ENCODE measurements at places on chromosomes 12 and 14.

DNA sequence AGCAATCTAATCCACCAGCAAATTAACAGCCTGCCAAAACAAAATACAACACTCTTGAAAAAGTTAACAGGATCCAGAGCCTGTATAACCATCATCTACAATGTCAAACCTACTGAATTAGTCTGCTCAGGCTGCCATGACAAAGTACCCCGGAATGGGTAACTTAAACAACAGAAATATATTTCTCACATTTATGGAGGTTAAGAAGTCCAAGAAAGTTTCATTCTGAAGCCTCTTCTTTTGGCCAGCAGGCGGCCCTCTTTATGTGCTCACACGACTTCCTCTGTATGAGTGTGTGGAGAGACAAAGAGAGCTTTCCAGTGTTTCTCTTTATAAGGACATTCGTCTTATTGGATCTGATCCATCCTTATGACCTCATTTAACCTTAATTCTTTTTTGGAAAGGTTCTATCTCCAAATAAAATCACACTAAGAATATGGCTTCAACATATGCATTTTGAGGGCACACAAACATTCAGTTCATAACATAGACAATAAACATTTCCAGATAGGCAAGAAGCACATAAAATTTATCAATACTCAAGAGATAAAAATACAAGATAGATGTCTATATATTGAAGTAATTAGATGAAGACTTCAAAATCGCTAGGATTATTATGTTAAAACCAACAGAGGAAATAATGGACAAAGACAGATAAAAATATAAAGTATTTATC lies 5.9 kb upstream of the RERG start:
- peak; percentile 55 for DNase-seq

- DNase-seq, result no peak
These were observed 26.8 kb upstream of the APOF start for GRCh38 chr12:56389412-56389811.

- no peak for DNase-seq
These were observed 115.9 kb downstream of the NTN4 start for GRCh38 chr12:95674631-95675030.

GRCh38 chr12:46825591-46826414 lies at the start of gene SLC38A4:
Gene SLC38A4, minus strand, starts transcription at chr12:46825997. Its CDS starts 32,926 bp downstream, at chr12:46793071.
- DNase-seq, result no peak

GRCh38 chr14:99349721-99350495 lies 77.9 kb upstream of the BCL11B start:
- no peak for DNase-seq

DNA sequence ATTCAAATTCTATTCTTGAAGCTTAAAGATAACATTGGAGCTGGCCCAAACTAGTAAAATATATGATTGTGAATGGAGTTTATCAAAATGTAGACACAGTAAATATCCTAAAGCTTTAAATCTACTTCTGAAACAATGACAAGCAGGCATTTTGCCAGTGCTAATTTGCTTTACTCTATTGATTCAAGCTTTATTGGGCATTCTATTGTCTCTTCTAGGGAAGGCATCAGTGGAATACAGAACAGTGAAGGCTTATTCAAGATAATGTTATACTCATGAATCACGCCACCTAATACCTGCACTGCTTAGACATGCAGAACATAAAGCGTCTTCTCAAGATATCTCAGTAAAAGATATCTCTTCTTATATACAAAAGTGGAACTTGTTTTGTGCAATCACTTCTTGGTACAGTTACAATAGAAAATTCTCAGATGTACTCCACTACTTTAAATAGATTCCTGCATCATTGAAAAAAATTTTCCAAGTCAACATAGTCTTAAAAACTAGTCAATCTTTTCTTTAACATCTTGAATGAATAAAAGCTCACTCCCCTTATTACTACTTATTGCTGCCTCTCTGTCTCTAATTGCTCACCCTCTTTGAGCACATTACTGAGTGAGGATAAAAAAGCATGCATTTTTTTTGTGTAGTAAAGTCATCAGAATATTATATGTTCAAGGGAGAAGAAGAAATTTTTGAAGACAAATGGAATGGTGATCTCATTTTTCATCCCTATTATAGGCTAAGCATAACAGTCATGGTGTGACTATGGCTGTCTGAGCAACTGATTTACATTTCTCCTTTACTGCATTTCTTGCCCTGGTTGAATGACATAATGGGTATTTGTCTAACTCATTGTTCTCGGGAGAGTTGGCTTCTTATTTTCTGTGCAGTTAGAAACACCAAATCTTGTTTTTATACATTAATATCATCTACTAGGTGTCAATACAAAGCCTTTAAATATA lies 98.0 kb upstream of the E2F7 start:
- no peak for DNase-seq

DNA sequence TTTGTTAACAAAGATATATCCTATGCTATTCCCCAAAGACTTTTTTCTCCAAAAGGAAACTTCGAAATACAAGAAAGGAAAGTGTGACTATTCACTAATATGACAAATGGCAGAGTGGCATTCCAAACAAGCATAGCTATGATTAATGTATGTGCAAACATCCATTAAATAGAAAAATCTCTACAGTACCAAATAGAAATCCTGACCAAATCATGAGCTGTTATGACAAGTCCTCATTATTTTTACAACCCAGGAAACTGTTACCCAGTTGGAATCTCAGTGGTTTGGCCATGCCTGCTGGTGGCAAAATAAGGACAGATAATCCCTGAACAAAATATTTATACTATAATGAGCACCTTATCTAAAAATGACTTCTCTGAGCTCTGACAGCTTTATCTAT lies 202.1 kb downstream of the SEC23A start:
- no peak for DNase-seq

DNA sequence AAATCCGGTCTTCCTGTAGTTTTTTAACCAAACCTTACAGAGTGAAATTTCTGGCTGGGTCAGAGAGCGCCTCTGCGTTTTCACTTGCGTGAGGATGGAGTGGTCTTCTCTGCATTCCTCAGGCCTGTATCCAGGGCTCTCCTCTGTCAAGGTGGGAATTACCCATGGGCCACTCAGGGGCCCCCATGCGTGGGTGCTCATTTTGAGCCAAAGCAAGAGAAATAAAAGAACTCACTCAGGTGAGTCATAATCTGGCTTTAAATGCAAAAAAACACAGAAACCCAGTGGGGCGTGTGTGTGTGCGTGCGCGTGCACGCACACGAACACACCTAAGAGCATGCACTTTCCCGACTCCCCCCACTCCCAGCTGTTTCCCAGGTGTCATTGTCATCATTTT lies 104.0 kb upstream of the PWP1 start:
- no peak for DNase-seq

DNA sequence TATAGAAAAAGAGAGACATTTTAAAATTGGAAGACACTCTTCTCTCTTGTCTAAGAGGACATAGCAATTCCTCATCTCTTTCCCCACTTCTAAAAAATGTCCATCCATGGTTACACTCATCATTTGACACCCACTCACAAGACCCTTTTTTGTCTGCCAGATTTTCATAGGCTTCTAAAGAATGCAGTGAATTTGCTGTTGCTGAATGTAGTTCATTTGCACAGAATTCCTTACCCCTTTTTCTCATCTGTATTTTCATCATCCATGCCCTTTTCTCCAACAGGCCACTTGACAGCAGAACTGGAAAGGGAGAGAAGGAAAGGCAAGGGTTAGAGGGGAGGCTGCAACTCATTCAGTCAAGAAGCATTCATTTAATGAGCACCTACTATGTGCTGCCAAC lies 128.0 kb downstream of the NUAK1 start:
- DNase-seq, result no peak

GRCh38 chr12:117361347-117361751 lies at the start of gene NOS1:
Gene NOS1, minus strand, starts transcription at chr12:117361626. Its CDS starts 30,557 bp downstream, at chr12:117331069.
- DNase-seq, result no peak

DNA sequence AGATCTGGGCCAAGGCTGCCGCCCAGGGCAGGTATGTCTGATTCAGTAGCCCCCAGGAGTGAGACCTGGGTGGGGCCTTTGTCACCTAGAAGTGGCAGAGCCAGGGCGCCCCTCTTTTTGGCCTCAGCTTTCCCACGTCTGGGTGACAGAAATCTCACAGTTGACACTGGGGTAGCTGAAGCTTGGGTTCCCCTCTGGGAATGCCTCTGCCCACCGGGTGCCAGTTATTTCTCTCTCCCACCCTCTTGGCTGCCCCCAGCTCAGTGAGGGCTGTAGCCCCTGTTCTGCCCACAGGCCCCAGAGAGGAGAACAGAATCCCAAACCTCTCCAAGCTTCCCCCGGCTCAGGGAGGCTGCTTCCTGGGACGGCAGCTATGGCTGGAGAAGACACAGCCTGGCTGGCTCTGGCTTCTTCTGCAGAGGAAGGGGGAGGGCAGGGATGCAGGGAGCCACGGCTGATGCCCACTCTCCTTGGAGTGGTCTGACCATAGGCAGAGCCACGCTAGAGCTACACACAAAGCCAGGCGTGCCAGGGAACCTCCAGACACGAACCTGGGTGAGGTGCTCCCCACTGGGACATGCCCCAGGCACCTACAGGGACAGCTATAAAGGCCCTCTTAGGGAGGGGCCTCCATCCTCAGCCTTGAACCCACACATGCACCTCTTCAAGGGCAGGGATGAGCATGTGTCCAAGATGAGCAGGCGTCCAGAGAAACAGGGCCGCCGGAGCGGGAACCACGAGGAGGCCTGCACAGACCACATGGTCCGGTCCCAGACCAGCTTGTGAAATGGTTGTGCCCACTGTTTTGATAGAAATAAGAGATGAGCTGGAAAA lies 51.7 kb downstream of the BEGAIN start:
- no peak for DNase-seq

DNA sequence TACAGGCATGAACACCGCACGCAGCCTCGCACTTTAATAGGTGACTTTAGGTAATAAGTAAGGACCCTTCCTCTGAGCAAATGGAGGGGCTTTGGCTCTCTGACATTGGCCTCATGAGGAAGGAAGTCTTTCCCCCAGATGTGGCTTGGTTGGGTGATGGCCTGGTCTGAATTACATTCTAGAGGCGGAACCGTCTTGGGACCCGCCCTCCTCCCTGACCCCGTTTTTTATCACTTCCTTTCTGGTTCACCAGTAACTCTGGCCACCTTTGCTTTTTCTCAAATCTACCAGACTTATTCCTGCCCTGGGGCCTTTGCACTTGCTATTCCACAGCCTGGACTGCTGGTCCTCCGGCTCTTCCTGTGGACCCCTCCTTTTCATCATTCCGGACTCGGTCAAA lies 13.4 kb downstream of the ALDH2 start:
- DNase-seq, result no peak

DNA sequence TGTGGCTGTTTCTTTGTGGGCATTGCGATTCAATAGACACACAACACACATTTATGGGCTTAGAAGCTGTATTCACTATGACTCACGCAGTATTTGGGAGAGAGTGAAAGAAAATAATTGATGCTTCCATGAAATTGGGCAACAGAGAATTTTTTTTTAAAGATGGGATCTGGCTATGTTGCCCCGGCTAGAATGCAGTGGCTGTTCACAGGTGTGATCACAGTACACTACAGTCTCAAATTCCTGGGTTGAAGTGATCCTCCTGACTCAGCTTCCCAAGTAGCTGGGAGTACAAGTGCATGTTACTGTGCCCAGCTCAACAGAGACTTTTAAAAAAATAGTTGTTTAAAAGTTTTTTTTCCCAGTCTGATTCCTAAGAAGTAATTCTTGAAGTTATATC lies 146.3 kb downstream of the APAF1 start:
- no peak for DNase-seq

DNA sequence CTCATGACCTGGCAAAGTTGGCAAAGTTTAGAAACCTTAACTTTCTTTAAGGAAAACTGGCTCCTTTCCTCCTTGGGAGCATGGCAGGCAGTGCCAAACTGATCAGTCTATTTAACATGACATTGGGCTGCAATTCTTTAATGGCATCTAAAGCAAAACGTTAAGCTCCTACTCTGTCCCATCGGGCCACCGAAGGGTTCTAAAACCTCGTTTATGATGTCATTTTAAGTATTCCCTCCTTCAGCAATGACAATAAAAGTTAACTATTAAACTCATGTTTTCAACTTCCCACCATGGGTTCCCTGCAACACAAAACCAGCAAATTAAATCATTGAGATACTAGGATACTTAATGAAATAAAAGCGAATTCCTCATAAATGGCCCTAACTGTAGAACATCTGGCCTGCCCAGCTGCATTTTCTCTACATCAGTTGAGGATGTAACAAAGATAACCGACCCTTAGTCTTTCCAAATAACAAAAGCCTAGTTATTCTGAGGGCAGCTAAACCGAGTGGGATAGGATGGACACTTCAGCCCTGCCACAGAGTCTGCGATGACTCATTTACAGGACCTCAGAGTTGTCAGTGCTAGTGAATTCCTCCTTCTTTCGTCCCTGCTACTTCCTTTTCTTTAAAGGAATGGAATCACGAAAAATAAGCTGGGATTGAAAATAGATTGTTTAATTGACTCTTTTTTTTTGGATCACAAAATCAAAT lies 34.5 kb upstream of the RIC8B start:
- DNase-seq, result peak; percentile 33

DNA sequence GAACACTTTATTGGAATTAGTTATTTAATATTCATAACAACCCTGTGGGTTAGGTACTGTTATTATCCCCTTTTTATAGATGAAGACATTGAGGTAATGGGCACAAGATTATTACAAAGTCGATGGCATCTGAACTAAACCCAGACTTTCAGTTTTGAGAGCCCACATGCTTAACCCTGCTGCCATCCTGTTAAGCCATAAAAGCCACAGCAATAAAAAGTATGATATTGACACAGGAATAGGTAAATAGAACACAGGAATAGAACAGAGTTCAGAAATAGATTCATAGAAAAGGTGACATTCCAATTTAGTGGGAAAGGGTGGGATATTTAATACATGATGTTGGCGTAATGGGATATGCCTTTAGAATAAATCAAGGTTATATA lies 119.8 kb downstream of the SLC38A1 start:
- DNase-seq, result no peak

DNA sequence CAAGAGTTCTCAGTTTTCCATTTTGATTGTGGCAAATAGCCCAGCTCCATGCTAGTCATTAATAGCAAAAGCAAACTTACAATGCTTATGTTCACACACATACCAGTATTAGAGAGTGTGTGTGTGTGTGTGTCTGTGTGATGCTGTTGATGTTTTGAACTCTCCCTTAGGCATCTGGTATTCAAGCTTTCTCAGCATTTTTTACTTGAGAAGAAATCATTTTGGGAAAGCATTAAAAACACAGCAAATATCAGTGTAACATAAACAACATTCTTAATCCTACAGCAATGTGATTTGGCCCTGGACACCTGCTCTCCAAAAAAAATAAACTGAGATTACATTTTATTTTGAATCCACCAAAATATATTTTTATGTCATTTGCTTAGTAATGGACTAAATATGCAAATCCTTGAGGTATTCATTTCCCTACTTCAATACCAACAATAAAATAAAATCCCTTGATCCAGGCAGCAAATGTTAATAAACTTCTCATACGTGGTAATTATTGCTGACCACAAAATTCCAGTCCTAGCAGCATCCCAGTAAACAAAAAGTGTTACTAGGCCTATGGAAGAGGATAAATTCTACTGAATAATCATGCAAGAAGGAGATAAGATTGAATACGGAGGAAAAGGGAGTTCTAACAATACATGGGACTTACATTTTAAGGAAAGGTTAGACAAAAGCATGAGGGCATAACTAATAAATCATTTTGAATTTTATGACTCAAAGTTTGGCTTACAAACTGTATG lies 249.5 kb upstream of the CLEC14A start:
- no peak for DNase-seq
